ENCODE measurements at places on chromosomes 16 and 17.

GRCh38 chr17:7146115-7146514 is 31.5 kb upstream of the ASGR2 start:
- DNase-seq = no peak

- peak; percentile 72 for DNase-seq
Measured at GRCh38 chr17:48429638-48430586, at the start of gene SKAP1. TSS of gene SKAP1 (minus strand) at chr17:48430214.

- DNase-seq = no peak
Measured at GRCh38 chr17:79977161-79977631, 58.5 kb downstream of the TBC1D16 start.

DNA sequence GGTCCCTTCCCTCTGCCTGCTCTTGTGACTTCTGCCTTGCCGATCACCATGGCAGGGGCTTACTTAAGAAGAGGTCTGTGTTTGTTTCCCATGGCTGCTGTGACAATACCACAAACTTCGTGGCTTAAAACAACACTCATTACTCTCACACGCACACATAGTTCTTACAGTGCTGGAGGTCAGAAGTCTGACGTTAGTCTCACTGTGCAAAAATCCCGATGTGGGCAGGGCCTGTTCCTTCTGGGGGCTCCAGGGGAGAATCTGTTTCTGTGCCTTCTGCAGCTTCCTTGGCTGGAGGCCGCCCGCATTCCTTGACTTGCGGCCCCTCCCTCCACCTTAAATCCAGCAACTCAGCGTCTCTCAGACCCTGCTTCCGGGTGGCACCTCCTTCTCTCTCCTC is 249.2 kb upstream of the GSE1 start:
- DNase-seq = no peak

GRCh38 chr17:40307740-40308239 is 1.2 kb upstream of the RARA start:
- no peak for DNase-seq

- DNase-seq = no peak
Measured at GRCh38 chr16:64311241-64311640, 810.6 kb downstream of the CDH11 start.

DNA sequence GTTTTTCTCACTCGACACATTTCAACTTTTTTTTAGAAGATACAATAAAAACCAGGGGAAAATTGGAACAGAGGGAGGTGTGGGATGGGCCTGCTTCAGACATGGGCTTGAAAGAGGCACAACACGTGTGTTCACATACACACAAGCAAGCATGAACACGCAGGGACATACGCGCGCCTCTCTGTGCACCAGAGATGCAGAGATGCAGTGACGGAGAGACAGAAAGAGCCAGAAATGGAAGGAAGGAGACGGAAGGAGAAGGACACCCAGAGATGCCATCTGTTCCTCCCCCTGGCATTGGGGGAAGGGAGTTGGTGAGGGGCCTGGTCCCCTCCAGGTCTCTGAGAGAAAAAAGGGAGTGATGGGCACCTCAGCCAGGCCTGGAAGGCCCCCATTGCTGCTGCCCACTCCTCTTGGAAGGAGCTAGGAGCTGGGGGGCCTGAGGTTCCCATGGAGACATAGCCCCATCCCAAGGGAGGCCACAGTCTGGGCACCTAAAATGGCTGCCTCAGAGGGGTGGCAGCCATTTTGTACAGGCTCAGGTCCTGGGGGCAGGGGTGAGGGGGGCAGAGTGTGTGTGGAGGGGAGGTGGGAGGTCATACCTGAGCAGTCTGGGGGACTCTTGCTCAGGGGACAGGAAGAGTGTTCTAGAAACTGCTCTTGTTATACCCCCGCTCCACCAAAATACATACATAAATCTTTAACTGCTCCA is 3.8 kb upstream of the NEUROD2 start:
- no peak for DNase-seq

DNA sequence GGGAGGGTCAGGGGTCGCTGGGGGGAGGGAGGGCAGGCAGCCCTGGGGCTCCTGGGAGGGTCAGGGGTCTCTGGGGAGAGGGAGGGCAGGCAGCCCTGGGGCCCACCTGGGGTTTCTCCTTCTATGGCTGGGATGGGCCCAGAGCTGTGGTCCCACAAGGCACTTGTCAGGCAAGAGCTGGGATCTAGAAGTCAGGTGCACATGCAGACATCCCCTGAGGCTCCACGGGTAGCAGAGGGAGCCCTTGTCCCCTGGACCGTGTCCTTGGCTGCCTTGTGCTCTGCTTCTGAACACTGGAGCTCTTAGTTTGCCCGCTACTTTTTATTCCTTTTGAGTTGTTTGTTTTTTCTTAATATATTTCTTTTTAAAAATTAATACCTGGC is 1.8 kb downstream of the TUBB3 start:
- no peak for DNase-seq

GRCh38 chr17:42111871-42112551 is 503 bp downstream of the DHX58 start:
- no peak for DNase-seq

GRCh38 chr17:48568499-48569239 is 9.5 kb downstream of the HOXB4 start:
- DNase-seq = no peak

- no peak for DNase-seq
Measured at GRCh38 chr16:57884655-57885133, 82.4 kb upstream of the KIFC3 start.

Data from activated T-cell treated with anti-CD3 and anti-CD28 coated beads, Interleukin-2, amount 50 U/mL, for 1 hour (primary cell).